ENCODE measurements at places on chromosomes 3 and 15.

- no peak for DNase-seq
Observed at GRCh38 chr15:56893364-56893678, 25.1 kb upstream of the TCF12 start.

DNA sequence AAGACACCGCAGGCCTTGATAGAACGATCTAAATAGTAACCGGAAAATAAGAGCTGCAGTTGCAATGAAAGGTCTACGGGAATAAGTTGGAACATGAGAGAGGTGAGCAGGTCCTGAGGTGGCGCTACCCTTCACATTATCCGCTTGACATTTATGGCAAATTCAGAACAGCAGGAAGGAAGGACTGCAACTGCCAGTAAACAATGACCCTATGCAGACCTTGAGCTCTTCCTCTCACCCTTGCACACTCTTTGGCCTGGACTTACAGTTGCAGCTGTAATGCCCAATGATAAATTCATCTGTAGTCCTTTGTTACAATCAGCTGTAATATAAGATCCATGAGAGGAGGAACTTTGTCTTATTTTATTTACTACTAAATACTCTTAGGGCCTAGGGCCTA lies 32.3 kb upstream of the TRIM59 start:
- no peak for DNase-seq

DNA sequence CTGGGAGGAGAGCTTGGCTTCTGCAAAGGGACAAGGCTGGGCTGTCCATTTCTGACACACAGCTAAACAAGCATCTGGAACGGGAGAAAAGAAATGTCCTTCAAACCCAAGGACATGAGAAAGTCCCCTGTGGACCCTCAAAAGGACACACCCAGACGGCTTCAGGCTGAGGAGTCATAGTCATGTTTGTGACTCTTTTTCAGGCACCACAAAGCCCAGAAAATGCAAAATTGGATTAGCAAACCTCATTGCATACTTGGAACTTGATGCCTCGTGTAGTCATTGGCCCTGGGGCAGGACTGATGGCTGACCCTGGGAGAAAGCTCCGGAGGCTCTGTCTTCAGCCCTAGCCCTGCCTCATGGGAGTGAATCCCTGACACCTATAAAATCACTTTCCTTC lies 21.5 kb downstream of the FAM174B start:
- DNase-seq = no peak

- DNase-seq = peak; percentile 46
Observed at GRCh38 chr3:59374818-59375211, 325.0 kb upstream of the CFAP20DC start.

DNA sequence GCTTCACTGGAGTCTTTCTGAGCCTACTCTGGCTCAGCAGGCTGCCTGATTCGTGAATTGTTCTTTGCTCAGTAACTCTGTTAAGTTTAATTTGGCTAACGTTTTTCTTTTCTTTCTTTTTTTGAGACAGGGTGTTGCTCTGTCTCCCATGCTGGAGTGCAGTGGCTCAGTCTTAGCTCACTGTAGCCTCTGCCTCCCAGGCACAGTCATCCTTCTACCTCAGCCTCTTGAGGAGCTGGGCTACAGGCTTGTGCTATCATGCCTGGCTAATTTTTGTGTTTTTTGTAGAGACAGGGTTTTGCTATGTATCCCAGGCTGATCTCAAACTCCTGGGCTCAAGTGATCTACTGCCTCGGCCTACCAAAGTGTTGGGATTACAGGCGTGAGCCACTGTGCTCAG lies 165.0 kb downstream of the PEX5L start:
- DNase-seq = no peak

DNA sequence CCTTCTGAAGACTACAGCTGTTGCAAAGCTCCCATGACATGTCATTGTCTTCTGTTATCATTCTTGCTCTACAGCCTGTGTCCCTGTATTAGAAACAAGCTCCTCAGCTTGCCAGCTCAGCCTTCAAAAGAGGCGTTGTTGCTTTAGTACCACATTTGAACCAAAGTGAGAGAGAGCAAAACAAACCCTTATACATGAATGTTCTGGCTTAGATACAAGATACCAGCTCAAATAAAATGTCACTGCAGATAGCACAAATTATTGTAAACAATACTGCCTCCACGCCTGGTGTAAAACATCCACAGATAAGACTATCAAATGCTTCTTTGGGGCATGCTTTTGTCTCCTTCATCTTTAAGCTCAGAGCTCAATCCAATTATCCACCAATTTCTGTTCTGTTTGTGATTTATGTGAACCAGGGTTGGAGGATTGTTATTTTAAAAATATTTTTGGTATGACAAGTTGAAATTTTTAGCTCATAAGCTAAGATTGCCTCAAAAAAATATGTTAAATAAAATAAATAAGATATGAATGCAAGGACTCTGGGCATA lies 403.6 kb upstream of the CDIN1 start:
- no peak for DNase-seq

DNA sequence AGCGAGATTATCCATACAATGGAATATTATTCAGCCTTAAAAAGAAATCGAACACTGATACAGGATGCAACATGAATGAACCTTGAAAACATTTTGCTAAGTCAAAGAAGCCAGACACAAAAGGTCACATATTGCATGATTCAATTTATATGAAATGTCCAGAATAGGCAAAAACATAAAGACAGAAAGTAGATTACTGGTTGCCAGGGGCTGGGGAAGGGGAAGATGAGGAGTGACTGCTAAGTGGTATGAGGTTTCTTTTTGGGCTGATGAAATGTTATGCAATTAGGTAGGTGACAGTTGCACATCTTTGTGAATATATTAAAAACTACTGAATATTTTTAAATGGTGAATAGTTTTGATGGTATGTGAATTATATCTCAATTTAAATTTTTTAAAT lies 38.3 kb downstream of the LRRFIP2 start:
- no peak for DNase-seq

DNA sequence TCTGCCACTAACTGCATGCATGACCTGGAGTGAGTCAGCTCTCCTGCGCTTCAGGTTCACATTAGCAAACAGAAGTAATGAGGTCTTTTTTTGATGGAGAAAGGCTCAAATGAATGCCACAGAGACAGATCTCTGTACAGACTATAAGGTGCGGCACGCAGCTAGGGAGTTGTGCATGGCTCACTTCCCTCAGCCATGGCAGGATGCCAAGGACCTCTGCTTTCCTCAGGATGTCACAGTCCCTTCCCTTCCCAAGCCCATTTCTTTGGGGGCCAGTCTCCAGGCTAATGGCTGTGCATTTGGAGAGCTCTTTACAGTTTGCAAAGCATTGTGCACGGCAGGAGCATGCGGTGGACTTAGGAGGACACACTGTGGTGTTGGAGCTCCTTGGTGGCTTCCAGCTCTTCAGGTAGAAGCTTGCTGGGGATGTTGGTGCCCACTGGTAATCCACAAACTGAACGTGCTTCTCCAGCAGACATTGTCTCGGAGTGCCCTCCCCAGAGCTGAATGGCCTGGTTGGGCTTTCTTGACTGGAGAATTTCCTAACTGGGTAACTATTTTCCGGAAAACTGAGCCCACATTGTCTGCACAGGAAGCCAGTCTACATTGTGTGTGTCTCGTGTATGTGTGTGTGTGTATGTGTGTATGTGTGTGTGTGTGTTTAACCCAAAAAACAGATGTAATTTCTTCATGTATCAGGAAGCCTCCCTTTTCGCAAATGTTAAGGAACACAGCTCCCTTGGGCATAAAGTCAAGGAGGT lies 172.5 kb upstream of the TLE3 start:
- no peak for DNase-seq

DNA sequence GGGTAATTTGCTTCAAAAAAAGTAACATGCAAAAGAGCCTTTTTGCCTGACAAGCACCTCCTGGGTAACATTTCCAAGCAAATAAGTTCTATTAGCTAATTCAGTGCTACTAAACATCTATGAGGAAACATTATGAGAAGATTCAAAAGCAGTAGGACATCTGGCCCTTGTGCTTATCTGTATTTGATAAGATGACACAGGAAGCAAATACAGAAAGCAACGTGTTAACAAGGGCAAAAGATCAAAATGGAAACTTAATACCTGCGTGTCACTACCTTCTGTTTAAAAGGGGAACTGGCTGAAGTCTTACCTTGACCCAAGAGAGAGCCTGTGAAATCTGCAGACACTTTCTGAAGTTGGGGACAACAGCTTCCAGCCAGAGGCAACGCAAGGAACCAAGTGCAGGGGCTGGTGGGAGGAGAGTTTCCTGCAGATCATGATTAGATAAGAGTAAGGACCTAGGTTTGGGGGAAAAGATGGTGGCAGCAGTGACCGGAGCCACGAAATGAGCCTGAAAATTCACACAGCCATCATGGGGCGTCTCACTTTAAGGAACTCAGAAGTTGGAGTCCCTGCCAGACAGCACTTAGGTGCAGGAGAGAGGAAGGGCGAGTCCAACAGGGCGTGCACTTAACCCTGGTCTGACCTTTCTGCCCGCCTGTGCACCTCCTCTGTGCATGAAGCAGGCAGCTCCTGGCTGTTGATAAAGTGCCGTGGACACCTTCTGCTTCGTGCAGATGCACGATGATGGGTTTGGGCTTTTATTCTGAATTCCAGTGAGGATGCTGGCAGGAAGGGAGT lies 153.6 kb upstream of the BHLHE40 start:
- no peak for DNase-seq

DNA sequence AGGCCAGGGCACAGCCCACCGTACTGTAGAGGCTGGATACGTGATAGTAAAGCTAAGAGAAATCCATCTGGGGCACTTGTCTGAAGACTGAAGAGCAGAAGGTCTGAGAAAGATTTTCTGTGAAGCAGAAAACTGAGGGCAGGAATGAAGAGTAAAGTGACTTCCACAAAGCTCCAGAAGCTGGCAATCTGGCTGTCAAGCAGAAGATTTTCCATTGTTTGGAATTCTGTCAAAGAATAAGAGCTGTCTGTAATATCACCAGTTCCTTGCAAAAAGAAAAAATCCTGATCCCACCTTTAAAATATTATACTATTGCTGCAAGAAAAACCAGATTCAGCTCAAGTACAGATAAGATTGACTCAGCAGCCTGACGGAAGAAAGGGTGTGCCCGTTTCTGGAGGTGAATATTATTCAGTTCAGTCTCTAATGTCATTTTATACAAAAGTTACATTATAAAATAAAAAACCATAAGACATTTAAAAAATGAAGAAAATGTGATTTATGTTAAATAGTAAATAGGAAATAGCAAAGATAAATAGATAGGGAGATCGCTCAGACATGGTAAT lies 550.4 kb upstream of the SGO1 start:
- DNase-seq = no peak

DNA sequence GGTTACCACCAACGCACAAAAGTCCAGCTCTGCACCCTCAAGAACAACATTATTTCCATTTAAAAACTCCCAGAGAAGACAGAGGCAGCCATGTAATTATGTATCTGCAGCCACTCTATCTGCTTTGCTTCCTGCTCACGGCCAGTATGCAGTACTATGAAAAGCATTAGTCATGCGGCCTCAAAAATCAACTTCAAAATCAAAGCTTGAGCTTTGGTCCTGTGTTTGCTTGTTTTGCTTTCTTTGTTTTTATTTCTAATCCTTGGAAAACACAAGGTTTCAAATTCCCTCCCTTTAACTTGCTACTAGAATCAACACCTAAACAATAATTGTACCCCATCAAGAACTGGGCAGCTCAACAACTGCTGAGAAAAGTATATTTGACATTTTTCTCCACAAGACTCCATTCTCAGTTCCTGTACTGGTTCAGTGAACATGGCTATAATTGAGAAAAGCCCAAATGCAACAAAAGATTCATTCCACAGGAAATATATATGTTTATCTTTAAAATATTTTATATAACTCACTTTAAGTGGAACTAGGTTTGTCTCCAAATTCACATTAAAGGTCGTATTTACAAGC lies 37.6 kb downstream of the GBE1 start:
- DNase-seq = no peak

GRCh38 chr15:101573951-101574350 lies 78.2 kb downstream of the TM2D3 start:
- DNase-seq = no peak

DNA sequence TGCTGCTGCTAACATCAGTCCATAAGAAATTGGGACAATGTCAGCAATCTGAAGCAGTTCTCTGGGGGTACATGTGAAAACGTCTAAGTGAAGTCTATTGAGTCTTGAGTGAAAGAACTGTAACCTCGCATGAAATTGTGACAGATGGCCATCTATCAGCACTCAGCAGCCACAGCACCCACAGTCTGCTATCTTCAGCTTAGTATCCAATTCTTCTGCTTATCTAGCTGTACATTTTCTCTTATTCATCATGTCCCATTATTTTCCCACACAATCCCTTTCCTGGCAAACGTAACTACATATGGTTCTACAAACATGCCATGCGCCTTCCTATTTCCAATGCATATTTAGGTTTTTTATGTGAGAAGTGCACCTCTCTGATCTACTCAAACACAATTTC lies 629.7 kb downstream of the NTRK3 start:
- no peak for DNase-seq

DNA sequence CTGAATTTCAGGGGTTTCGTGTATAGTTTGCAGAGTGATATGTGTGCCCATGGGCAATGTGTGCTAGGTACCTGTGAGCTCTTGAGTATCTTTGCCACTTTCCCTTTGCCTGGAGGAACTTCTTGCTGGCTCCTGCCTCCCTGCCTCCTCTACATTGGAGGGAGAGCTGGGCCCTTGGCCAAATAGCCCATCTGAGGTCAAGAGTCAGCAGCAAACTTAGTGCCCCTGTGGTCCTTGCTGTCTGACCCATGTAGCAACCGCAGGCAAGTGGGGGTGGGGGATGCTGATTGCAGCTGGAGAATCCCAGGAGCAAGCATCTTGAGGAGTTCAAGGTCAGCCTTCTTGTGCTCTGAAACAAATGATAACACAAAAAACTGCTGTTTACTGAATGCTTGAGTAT lies 5.4 kb upstream of the TBC1D21 start:
- no peak for DNase-seq

- no peak for DNase-seq
Observed at GRCh38 chr15:101528917-101529299, 39.4 kb upstream of the PCSK6 start.

- no peak for DNase-seq
Observed at GRCh38 chr3:33273628-33274027, 3.6 kb upstream of the FBXL2 start.

- DNase-seq = no peak
Observed at GRCh38 chr3:159982442-159982974, 6.1 kb upstream of the IL12A start.

DNA sequence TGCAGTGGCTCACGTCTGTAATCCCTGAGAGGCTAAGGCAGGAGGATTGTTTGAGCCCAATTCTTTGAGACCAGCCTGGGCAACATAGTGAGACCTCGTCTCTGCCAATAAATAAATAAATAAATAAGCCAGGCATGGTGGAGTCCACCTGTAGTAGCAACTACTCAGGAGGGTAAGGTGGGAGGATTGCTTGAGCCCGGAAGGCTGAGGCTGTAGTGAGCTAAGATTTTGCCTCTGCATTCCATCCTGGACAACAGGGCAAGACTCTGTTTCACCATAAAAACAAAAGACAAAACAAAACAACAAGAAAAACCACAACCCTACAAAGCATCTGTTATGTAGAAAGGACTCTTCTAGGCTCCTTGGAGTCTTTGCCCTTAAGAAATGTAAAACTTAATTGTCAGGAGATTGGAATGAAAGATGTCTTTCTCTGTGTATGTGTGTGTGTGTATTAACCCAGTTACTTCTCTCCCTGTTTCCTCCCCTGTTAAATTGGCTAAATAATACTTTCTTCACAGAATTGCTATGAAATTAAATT lies 9.5 kb downstream of the NECTIN3 start:
- DNase-seq = no peak
